ENCODE measurements at places on chromosomes 5 and 9. TPM values are rescaled to one million over a fixed set of nuclear protein-coding genes. Genes with fewer than 3 reads are reported as not detected.

DNA sequence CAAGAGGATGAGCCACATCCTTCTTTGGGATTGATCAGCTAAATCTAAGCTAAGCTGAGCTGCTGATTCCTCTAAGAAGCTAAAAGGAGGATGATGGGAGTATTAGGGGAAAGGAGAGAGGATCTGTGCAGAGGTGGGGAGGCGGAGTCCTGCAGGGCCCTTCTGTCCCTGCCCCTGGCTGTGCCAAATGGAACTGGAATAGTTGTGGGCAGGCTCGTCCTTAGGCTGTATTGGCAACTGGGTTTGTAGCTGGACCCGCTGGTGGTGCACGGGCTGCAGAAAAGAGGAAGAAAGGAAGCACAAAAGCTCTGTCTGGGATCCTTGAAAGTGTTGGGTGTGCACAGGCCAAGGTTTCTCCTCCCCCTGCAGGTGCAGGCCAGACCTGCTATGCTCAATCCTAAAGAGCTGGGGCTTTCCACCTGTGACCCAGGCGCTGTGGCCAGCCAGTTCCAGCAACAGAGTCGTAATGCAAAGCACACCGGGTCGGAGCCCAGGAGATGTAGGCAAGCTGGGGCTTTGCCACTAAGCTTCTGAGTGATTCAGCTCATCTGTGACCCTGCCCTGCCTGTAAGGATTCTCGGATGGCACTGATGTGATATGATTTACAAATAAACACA is 9.8 kb downstream of the CLTB start:
- no peak for DNase-seq

DNA sequence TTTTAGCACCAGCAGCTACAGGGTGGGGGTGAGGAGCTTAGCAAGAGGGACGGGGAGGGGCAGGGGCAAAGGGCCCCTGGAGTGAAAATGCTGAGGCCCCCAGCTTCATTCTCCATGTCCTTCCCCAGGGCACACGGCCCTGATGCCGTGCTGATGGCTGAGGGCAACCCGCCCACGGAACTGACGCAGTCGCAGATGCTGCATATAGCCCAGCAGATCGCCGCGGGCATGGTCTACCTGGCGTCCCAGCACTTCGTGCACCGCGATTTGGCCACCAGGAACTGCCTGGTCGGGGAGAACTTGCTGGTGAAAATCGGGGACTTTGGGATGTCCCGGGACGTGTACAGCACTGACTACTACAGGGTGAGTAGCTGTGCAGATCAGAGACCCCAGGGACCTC is 285.6 kb downstream of the NTRK2 start:
- DNase-seq = no peak

DNA sequence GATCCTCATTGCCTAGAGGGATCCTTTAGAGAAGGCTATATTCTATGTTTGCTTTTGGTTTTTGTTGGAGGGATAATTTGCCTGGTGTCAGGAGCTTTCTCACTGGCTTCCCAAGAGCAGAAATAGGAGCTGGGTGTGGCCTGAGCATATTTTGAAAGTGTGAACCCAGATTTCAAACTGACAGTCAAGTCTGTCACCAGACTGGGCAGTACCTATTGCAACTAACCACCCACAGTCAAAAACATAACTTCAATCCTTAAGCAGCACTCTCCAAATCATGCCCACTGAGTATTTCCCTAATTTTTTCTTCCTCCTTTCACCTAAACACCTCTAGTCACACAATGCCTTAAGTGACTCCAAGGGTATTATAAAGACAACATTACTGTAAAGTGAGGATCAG is 278.4 kb downstream of the EBF1 start:
- no peak for DNase-seq

DNA sequence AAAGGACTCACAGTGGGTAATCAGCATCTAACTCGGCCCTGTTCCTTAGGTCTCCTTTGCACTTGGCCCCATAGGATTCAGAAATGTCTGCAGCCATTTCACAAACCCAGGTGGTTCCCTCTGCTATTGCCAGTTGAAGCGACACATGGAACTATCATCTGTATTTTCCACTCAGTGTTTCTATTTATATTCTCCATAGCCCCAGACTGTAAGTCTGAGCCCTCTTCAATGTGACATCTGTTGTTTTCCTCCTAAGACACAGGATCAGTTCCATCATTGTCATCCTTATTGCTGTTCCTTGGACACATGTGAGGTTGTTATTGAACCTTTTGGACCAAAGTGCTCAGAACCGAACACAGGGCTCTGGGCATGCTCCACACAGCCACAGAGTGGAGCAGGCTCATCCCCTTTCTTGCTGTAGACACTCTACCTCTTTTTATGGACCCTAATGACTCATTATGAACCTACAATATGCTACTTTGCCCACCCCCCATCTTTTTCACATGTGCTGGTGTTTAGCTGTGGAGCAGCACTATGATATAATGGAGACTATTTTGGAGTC is 36.4 kb downstream of the GARNL3 start:
- DNase-seq = no peak

GRCh38 chr9:17604556-17604955 is 25.7 kb downstream of the SH3GL2 start:
- DNase-seq = no peak

- no peak for DNase-seq
Observed at GRCh38 chr9:96075111-96075510, 199.6 kb downstream of the ERCC6L2 start.

GRCh38 chr5:107056278-107056677 is 614.5 kb downstream of the EFNA5 start:
- no peak for DNase-seq

DNA sequence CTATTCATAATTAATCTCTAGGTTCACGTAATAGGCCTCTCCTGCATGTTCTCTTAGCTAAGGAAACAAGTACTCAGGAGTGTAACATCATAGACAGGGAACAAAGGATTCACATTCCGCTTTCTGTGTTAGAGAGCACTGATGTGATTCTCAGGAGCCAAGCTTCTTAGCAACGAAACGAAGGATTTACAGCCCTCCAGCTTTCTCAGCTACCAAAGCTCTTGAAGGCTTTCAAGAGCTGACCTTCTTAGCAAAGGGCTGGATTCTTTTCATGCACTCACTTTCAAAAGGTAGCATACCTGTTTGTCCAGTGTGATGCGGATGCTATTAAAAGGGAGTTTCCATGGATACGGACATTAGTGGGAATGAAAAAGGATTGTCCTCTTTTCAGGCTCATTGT is 107.4 kb downstream of the TUSC1 start:
- DNase-seq = no peak

DTWD2 gene
- 10.1 TPM for total RNA-seq

UBE2QL1 gene
- 13.1 TPM for total RNA-seq

ZFP2 gene
- 1.2 TPM for total RNA-seq
